ENCODE measurements at places on chromosomes 5 and 9.

GRCh38 chr5:150138551-150139265, 16.9 kb downstream of the PDGFRB start:
- no peak for DNase-seq

DNA sequence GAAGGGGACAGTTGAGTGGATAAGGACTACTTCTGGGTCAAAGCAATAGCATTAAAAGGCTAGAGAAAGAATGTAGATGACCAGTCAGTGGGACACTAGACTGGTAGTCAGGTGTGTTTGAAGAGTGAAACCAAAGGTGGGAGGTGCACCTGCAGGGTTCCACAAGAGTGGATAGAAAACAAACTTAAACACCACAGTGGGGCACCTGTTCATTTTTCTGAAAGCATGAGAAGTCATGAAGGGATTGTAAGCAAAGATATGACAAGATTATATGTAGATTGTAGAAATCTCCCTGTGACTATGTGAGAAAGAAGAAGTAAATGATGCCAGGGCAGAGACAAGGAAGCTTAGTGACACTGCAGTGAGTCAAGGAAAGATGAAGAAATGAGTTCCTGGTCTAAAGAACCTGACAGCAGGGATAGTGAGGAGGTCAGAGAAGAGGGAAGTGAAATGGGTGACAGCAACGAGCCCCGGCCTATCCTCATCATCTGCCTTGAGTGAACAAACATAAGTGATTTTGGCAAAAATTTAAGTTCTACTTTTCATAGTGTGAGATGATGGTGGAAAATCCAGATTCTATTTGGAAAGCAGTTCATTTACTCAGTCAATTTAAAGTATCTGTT, 296.9 kb downstream of the TLE4 start:
- no peak for DNase-seq

DNA sequence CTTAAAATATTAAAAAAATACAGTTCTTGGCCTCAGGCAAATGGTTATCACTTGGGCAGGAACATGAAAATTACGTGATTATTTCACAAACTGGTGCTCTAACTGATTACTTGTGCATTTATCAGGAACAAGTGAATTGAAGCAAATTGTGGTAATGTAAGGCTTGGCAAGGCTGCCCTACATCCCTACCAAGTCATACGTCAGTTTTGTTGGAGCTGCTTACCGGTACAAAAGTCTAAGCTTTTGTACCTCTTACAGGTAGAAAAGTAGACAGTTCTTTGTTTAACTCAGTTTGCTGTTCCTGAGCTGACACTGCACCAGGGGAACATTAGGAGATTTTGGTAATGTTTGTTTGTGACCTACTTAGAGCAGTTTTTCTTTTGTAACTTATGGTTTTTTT, 2.2 kb downstream of the G3BP1 start:
- DNase-seq: no peak

DNA sequence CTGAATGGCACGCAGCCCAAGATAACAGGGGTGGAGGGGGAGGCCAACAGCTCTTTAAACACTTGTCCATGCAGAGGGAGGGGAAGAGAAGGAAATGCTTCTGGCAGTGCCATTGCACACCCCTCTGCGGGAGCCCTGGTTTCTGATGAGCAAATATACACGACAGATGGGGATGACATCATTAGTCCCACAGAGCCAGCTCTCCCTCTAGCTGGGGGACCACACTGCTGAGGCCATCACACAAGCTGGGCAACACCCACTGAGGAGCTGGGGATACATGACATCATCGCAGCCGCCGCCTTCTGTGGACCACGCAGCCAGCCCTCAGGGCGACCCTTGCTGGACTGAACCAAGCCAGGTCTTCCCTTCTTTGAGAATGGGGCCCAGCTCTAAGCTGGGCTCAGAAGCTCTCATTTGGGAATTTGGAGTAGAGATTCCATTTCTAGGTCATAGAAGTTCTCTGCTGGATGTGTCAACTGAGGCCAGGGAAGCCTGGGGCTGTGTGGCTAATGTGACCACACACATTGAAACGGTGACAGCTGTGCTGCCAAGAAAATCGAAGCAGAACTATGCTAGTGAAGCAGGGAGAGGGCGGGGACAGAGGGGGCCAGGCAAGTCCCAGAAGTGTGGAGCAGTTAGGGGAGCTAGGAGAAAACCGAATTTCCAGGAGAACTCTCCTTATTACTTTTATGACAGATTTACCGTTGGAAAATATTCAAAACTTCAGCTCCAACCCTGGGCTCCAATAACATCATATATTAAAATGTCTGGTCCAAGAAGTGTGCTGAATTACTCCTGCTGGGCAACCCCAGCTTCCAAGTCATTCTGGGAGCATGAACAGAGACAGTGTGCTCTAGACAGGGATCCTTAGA, 79.5 kb downstream of the PRRT1B start:
- no peak for DNase-seq

DNA sequence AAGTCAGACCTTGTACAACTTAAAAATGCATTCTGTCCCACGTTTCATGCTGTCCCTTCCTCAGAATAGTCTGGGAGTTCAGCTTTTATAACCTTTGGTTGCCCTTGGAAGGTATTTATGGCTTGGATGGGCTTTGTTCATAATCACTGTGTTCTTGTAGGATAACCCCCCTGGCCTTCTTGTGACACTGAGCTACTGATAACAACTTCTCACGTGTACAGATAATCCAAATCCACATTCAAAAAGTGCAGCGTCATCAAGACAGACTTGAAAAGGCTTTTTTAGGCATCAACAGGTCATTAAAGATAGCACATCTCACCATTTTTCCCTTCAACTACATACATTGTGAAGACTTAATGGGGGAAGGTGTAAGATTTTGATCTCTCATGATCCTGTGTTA, 42.0 kb downstream of the SLC1A3 start:
- no peak for DNase-seq

DNA sequence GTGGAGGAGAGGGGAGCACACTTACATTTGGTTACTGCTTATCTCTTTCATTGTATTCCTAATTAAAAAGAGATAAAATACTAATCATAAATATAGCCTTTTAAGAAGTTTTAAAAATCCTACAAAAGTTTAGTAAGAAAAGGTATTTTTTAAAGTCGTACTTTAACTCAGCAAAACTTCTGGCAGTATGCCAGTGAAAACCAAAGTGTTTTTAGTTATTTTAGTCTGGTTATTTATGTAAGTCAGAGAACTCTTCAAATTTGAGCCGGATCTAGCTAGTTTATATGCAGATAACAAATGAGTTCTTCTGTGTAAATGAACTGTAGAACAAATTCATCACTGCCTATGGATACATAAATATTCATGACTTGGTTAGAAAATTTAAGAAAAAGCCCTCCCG, 36.5 kb upstream of the ANKDD1B start:
- no peak for DNase-seq

DNA sequence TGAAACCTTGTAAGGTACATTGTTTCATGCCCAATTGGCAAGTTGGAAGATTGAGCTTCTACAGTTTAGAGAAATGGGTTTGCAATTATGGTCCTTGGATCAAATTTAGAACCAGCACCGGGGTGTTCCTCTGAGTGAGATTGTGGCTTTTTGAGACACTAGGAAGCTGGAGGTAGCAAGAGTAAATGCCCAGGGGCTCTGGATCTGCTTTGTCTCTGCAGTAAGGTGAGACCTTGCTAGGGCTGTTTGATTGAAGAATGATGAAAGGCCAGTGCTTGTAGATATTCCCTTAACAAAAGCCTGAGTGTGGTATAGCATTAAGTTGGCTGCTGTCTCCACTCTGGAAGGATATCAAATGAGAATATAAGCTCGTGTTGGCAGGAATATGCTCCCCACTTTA, 36.0 kb downstream of the WWC1 start:
- DNase-seq: no peak

GRCh38 chr5:177312649-177313181, 1.0 kb upstream of the MXD3 start:
- DNase-seq: no peak

- DNase-seq: no peak
Measured at GRCh38 chr5:133461796-133462516, 150.4 kb downstream of the FSTL4 start.

GRCh38 chr5:149764086-149764485, 34.0 kb downstream of the PPARGC1B start:
- no peak for DNase-seq

DNA sequence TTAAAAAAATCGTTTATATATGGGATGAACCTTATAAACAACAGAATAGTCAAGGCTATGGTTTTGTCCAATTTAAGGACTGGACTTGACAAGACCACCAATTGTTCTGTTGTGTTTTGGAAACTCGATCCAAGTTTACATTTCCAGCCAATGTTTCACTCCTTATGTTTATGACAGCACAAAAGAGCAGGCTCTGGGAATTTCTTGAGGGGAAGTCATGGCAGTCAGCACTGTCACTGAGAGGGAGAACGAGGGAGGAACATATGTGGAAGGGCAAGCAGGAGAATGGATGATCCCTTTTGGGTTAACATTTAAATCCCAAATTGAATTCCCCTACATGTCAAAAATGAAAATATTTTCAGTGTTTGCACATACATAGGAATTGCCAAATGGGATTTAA, 292.5 kb downstream of the MARCHF11 start:
- no peak for DNase-seq

- no peak for DNase-seq
Measured at GRCh38 chr5:145958436-145958835, 22.1 kb downstream of the SH3RF2 start.

- no peak for DNase-seq
Measured at GRCh38 chr5:27125856-27126255, 87.5 kb upstream of the CDH9 start.

- DNase-seq: no peak
Measured at GRCh38 chr5:133309166-133309795, 257.5 kb downstream of the HSPA4 start.

Measured in activated T-helper 1 cell treated with Interleukin-2 at 50 U/mL for 16 hours (primary cell).